ENCODE measurements at places on chromosomes 12 and 14.

DNA sequence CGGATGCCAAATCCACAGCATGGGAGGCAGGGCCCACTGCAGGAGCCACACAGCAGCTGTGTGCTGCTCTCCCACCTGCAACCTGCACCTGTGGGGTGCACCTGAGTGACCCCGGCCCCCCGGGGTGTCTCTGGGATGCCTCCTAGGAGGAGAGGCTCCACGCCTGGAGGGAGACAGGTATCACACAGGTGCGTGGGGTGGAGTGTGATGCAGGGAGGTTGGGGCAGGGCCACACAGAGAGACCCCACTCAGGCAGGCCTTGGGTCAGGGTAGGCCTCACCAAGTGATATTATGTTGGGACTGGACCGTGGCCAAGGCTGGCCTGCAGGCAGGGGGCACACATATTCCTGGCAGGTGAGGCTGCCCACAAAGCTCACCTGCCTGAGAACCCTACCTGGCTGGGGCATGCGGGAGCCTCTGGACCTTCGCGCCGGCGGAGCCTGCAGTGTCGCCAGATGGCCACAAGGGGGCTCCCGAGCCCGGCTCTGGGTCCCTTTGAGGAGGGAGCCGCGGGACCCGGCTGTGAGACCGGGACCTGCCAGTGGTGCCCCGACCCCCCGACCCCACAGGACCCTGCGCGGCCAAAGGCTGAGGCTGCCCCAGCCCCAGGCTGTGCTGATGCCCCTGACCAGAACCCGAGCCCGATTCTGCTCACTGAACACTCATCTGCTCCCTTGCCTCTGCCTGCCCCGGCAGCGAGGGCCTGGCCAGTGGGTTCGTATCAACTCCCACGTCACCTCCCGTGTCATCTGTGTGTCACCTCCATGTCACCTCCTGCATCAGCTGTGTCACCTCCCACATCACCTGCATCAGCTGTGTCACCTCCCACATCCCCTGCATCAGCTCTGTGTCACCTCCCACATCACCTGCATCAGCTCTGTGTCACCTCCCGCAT is 11.4 kb downstream of the TMEM121 start:
- DNase-seq: no peak

- peak; percentile 22 for DNase-seq
Observed at GRCh38 chr14:76268047-76268431, 107.9 kb upstream of the ESRRB start.

DNA sequence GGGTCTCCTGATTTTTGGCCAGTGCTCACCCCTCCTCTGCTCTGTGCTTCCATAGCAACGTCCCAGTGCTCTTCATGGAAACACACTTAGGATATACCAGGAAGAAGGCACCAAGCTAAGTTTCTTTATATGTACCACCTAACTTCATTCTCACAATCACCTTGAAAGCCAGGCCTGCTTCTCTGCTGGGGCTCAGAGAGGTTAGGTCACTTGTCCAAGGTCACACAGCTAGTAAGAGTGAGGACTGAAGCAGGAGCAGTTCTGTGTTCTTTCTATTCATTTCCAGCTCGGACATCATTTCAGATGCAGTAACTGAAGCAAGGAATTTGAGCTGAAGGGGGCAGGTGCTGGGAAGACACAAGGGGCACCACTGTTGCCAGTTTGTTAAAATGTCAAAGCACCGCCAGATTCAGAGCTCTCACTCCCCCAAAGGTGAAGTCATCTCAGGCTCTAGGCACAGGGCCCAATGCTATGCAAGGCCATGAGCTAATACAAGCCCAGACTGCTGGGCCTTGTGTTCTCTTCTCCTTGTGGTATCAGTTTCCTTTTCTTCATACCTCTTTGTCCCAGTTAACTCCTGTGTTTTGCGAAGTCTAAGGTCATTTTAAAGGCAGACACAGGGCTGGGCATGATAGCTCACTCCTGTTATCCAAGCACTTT is 19.7 kb upstream of the YY1 start:
- DNase-seq: no peak

GRCh38 chr12:78820946-78821345 is 43.6 kb upstream of the SYT1 start:
- no peak for DNase-seq

GRCh38 chr12:15796493-15797141 is 7.4 kb upstream of the EPS8 start:
- no peak for DNase-seq

- no peak for DNase-seq
Observed at GRCh38 chr14:24425704-24426103, 3.8 kb downstream of the CBLN3 start.
